ENCODE measurements at places on chromosomes 5 and 9.

- DNase-seq = no peak
Observed at GRCh38 chr5:112978836-112979235, 2.2 kb downstream of the DCP2 start.

DNA sequence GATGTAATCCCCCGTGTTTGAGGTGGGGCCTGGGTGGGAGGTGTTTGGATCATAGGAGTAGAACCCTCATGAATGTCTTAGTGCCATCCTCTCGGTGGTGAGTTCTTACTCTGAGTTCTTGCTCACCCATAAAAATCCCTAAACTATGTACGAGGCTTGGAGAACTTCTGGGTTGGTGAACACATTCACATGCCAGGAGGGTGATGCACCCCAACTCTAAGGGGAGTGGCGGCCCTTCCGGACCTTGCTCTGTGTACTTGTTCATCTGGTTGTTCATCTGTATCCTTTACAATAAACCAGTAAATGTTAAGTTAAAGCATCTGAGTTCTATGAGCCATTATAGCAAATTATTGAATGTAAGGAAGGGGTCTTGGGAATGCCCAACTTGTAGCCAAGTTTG, 36.0 kb upstream of the RIC1 start:
- no peak for DNase-seq

GRCh38 chr5:54689411-54690251, 172.1 kb downstream of the SNX18 start:
- DNase-seq = no peak

DNA sequence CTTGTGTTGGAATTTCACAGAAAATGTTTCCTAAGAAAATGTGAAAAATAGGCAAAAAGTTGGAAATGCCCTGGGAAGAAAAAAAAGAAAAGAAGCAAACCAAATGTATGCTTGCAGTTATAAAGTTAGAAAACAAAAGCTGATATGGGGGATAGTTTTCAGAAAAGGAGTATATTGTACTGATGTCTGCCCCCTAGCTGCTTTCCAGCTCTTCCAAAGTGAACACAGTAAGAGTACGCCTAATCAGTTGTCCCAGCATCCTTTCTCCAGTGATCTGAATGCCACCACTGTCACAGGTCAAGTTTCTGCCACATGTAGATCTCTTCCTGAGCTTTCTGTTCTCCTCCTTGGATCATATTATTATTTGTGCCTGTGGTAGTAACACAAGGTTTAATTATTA, 5.8 kb downstream of the TYRP1 start:
- no peak for DNase-seq

DNA sequence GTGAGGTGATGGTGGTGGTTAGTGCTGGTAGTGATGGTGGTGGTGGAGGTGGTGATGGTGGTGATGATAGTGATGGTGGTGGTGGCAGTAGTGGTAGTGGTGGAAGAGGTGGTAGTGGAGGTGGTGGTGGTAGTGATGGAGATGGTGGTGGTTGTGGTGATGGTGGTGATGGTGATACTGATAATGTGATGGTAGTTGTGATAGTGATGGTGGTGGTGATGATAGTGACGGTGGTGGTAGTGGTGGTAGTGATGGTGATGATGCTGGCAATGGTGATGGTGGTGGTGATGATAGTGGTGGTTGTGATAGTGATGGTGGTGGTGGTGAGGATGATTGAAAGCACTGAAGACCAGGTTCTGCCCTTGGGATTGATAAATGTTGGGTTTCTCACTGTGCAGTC, 85.2 kb upstream of the SLC1A3 start:
- no peak for DNase-seq

Data from GM18507 (cell line).